NCI-H2029 (cell line): ENCODE measurements at places on chromosomes 5 and 9.

DNA sequence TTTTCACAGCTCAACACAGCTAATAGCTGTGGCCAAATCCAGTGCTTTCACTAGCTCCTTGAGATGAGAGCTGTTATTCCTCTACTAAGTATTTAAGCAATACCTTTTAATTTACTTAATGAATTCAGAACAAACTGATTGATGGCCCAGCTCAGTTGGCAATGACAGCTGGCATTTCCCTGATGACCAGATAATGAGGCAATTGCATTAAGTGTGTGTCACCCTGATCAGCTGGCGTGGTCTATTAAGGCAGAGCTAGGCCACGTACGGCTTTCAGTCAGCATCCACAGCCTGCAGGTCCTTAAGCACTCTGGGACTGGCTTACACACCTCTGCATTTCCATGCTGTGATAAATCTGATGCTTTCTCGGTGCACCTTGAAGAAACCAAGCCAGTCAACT is 34.4 kb downstream of the TTLL11 start:
- no peak for DNase-seq

DNA sequence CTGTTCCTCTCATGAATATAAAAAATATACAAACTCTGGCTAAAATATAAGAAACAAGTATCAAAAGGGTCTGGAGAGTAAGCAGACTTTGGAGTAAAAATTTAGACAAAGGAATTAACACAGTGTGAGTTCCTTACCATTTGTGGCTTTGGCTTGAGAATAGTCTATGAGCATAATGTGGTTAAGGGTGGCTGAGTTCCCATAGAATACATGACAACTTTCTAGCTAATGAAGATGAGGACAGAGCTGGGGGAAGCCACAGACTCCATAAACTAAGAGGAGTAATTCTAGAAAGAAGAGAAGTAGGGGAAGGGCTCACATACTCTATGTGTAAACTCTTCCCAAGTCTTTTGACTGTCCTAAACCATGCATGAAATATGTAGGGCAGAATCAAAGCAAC is 79.4 kb downstream of the CAAP1 start:
- DNase-seq, result no peak

- DNase-seq, result peak; percentile 35
These were observed 1.6 kb upstream of the SEC16A start for GRCh38 chr9:136484153-136485048.

DNA sequence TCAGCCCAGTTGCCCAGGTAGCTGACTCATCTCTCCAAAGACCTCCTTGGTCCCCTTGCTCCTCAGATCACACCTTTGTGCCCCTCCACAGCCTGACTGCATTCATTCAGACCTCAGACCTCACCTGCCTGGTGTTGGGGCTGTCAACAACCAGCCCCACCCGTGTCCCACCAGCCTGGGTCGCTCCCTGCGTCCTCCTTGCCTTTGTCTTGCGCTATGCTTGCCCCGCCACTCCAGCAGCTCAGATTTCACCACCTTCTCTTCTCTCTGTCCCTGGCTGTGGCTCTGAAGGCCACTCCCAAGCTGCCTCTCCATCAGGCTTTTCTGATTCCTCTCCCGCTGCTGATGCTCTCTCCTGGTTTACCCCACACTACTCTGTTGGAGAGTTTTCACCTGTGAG is 103.5 kb downstream of the MVB12B start:
- DNase-seq, result no peak

GRCh38 chr9:2809692-2810419 is 34.0 kb downstream of the PUM3 start:
- no peak for DNase-seq

DNA sequence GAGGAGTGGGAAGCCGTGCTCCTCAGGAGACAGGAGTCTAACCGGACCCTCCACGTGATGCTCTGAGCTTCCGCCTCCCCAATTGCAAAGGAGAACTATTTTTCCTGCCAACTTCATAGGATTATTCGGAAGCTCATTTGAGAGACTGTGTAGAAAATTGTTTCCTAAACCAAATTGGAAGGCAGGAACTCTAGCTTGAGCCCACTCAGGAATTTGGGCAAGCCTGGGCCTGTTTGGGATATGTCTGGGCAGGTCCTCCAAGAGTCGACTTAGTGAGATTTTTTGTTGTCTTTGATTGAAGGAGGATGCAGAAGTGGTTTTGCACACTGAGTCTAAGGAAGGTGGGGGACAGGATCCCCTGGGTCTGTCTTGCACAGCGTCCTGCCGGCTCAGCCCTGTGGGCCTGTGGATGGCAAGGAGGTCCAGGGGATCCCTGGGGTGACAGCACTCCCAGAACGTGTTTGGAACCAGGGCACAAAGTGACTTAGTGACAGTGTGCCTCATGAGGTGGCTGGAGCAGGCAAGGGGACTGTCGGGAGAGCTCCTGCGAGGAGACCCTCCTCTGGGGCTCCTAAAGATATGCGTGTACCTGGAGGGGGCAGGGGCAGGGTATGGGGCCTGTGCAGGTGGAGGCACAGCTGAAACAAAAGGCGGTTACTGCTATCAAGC is 283.3 kb downstream of the NSG2 start:
- no peak for DNase-seq

GRCh38 chr5:14306329-14306815 is 163.2 kb downstream of the TRIO start:
- no peak for DNase-seq

GRCh38 chr9:79660615-79661014 is 88.8 kb downstream of the TLE4 start:
- no peak for DNase-seq

DNA sequence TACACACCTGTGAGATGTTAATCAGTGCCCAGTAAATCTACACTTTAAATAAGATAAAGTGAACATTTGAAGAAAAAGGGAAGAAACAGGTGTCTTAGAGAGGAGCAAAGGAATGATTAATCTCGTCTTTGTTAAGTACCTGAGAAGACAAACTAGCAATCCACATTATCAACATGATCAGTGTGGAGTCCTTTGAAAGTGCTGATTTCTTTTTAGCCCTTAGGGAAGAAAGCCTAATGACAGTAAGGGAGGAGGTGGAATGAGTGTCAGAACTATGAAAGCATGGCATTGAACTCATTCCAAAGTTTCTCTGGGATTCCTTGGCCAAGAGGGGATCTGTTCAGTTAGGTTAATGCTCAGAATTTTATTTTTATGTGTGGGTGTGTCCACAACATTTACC is 1109.0 kb upstream of the ACO1 start:
- no peak for DNase-seq

DNA sequence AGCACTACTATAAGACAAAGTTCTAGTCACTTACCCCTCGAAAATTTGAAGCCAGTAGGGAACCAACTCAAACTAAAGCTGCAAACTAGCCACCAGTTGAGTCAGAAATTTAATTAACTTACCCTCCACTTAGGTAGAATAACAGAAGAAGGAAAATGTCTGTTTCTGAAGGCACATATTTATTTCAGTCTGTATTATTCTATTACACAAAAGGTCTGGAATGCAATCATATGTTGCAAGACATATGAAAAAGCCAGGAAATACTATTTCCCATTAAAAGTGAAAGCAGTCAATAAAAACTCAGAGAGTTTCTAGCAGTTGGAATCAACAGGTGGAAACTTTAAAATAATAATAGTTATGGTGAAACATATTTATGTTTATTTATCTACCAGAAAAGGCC is 79.2 kb upstream of the SLCO4C1 start:
- DNase-seq, result no peak

GRCh38 chr5:14980698-14981097 is 109.1 kb upstream of the ANKH start:
- DNase-seq, result no peak
